ENCODE measurements at places on chromosomes 6 and 20.

- DNase-seq: no peak
Observed at GRCh38 chr6:17877895-17878440, 109.5 kb downstream of the KIF13A start.

- DNase-seq: no peak
Observed at GRCh38 chr20:53020376-53020775, 48.2 kb downstream of the TSHZ2 start.

- no peak for DNase-seq
Observed at GRCh38 chr6:143619824-143620401, 57.9 kb upstream of the PHACTR2 start.

DNA sequence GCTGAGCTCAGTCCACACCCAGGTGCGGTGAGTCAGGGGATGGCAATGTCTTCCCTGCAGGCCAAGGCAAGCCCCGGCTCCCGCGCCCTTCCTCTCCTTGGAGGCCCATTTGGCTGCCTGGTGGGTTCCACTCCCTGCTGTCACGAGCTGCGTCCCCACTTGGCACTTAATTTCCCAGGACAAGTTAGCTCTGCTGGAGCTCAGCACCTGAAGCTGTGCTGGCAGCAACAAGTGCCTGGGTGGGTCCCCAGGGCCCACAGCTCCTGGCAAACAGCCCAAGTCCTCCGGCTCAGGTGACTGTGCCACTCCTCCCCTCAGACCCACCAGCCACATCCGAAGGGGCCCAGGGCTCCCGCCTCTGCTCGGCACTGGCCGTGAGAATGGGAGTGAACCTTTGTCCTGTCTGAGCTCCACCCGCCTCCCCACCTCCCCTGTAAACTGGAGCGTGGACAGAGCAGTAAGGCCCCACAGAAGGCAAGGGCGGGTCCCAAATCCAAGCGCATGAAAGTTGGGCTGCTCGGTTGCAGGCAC, 16.9 kb downstream of the LAMA5 start:
- no peak for DNase-seq

GRCh38 chr6:149634315-149634714, 14.2 kb downstream of the KATNA1 start:
- no peak for DNase-seq

GRCh38 chr6:114762145-114762544, 419.3 kb upstream of the HS3ST5 start:
- no peak for DNase-seq

DNA sequence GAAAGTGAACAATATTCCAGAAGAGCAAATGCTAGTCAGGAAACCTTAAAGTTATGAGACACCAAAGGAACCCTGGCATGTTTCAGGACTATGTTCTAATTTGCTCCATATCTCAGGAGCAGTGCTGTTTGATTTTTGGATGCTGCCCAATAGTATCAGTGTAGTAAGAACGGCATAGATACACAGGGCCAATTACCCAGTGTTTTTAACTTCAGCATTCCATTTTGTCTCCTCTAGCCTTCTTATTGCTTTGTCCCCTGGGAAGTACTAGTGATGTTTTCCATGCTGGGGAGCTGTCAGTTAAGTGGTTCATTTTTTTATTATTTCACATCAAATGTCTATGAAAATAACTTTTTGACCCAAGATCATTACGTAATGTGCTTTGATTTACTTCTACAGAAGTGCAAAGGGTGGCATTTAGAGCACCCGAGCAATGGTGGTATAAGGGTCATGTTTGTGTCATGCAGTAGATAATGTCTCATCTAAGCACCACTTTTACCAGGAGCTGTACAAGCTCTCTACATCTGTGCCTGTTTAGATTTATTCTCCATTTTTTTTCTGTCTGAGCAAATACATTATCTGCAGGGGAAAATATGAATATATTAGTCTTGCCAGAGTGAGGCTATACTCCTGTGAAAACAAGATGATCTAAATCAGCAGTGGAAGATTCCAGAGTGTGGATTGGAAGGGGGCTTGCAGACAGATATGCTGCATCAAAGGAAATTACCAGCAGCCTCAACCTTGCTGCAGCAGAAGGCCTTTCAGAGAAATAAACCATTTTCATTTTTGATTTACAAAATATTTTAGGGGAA, 198.8 kb upstream of the OPRM1 start:
- no peak for DNase-seq

GRCh38 chr20:24455081-24455480, 14.3 kb upstream of the SYNDIG1 start:
- DNase-seq: no peak

- DNase-seq: no peak
Observed at GRCh38 chr6:169075211-169075914, 178.3 kb downstream of the THBS2 start.

- no peak for DNase-seq
Observed at GRCh38 chr6:150667977-150668716, 68.5 kb downstream of the PLEKHG1 start.

- DNase-seq: no peak
Observed at GRCh38 chr6:125872259-125872921, 81.6 kb downstream of the NCOA7 start.

- DNase-seq: no peak
Observed at GRCh38 chr6:112007805-112008204, 46.1 kb upstream of the CCN6 start.

DNA sequence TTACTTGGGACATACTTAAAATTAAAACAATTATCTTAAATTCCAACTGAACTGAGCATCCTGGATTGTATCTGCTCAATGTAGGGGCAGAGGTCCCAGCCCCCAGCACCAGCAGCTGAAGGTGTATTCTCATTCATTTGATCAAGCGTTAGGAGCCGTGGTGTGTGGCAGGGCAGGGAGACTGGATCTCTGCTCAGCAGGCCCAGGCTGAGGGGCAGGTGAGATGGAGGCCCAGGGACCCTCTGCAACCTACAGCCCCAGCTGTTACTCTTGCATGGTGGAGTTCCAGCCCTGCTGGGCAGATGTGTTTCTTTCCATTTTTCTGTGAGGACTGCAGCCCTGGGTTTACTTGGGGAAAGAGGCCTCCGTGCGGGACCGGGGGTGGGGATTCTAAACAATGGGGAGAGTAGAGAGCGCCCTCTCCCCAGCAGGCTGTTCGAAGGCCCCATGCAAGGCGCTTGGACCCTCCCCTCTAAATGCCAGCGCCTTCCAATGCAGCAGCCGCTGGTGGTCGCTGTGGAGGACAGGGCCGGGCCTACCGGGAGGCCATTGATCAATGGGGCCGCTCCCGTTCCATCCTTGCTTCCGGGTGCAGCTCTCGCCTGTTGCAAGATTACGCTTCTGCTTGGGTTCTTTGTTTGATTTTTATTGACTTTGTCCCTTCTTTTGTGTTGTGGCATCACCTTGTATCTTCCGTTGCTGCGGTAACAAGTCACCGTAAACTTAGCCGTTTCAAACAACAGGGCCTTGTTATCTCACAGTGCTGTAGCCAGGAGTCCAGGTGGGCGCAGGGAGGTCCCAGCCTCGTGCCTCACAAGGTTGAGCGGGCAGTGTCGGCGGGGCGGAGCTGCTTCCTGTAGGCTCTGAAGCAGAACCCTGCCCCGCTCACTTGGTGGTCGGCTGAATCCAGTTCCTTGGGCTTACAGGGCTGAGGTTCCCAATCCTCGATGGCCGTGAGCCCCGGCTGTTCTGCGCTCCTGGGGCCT, 134.8 kb upstream of the PHACTR3 start:
- DNase-seq: no peak

DNA sequence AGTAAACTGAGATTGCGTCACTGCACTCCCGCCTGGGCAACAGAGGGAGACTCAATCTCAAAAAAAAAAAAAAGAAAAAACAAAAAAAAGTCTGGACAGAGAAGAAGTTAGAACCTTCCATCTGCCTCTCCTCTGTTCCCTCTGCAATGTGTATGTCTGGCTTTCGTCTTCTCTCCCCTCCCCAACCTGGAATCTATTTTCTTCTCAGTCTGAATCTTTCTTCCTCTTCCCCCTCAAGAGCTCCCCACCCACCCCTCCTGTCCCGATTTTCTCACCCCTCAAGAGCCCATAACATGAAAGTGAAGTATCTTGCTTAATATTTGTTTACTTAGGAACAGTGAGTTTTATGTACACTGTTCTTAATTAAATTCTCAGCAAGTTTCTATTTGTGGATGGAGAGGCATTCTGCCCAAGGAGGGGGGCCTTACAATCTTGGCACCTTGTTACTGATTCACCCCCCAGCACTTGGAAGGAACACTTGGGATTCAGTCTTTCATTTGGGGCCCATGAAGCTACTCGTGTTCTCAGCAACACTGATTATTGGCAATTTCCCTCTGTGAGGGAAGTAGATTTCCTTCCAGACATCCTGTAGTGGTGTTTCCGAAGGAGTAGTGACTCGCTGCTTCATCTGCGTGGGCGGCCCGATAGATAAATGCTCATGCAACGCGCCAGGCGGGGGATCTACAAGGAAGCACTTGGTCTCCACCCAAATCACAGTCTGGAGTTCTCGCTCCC, 69.3 kb upstream of the SRSF6 start:
- no peak for DNase-seq

- no peak for DNase-seq
Observed at GRCh38 chr6:138577151-138577915, 78.0 kb upstream of the NHSL1 start.

DNA sequence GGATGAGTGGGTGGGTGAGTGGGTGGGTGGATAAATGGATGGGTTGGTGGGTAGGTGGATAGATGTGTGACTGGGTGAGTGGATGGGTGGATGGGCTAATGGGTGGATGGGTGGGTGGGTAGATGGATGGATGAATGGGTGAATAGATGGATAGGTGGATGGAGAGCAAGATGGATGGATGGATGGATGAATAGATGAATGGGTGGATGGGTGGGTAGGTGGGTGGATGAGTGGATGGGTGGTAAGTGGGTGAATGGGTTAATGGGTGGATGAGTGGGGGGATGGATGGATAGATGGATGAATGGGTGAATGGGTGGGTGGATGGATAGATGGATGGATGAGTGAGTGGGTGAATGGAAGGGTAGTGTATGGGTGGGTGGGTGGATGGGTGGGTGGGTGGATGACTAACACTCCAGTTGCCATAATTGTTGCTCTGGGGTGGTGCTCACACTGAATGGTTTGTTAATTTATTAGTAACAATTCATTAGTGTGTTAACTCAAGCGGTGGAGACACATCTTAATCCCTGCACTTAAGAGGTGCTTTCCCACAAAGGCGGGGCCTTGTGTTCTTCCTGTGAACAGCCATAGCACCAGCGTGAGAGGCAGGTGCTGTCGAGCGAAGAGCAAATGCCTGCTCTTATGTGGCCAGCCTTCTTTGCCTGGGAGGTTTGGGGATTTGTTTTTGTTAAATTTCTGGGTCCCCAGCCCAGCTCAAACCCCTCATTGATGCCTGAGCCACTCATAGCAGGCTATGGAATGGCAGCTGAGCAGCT, 4.9 kb upstream of the APCDD1L start:
- DNase-seq: no peak

DNA sequence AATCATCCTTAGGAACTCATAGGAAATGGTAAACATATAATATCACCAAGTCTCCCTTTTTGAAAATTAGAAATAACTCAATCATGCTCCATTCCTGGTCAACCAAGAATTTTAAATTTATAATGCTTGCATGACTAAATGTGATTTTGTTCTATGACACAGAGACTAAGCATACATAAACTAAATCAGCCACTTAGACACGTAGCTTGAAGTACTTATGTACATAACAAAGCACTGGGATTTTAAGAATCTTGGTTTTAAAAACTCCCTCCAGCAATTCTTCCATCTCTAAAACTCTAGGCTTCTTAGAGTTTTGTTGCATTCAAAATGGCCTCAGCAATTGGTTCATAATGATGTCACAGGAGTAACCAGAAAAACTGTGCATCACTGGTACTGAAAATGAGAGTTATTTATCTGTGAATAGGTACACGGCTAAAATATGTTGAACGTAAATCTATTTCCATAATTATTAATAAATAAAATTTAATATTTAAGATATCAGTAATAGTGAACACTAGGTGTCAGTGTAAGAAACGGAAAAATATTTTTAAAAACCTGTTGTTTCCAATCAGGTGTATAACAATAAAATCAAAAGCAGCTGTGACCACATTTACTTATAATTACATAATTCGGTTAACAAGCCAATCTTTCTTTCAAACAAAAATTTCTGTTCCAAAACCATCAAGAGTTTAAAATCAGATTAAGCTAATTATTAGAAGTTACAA, 241.6 kb upstream of the RUNX2 start:
- DNase-seq: no peak

DNA sequence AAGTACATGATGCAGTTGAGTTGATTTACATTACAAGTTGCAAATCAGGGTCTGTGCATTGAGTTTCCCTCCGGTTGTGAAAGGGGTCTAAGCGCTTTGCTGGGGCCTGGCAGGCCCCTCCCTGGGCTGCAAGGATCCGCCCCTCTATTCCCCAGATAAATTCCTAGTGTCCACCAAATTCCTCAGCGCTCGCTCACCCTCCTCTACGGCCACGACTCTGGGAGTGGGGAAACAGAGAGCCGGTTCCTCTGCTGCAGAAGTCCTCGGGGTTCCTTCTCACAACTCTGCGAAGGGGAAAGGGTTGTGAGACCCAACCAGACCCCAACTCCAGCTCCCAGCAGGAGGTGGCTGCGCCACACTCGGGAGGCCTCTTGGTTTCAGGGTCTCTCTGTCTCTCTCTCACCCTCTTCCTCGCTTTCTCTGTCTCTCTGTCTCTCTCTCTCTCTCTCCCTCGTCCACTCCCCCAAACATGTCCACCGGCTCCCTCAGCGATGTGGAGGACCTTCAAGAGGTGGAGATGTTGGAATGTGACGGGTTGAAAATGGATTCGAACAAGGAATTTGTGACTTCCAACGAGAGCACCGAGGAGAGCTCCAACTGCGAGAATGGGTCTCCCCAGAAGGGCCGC, at the start of gene TCF21:
TCF21 (plus strand) TSS at position 185 of the 628 bp plus-strand sequence; CDS start at position 470, 285 bp downstream.
- no peak for DNase-seq

DNA sequence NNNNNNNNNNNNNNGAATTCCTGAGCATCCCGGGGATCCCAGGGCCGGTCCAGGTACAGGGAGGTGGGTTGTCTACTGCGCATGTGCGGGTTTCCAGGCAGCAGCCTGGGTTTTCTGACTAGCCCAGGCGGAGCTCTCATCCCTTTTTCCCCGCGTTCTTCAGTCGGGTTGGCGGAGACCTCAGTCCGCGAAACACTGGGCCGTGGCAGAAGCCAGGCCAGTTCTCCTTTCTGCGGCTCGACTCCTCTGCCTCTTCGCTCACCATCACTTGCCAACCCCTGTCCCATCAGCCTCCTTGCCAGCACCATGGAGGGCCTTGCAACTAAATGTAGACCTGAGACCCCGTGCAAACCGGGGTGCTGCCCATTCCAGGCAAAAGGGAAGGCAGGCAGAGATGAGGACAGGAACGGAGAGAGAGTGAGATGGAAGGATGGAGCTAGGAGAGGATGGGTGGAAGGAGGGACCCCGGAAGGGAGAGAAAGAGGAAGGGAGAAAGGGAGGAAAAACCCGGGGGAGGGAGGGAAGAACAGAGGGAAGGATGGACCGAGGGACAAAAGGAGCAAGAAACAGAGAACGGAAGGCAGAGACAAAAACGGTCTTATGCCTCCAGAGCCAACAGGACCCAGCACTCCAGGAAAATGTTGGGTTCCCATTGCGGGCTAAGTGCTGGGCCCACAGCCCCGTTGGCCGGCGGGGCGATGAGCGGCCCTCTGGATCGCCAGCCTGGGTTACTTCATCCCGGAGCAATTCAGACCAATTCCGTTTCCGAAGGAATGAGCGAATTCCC, 445.4 kb upstream of the DEFB115 start:
- no peak for DNase-seq
